ENCODE measurements at places on chromosomes 16 and 17. TPM values are rescaled to one million over a fixed set of nuclear protein-coding genes. Genes with fewer than 3 reads are reported as not detected.

- H3K4me3 ChIP-seq = no peak overlapping the region
- H3K27me3 ChIP-seq = peaks cover 78% of the 10 kb centered on the region
- H3K4me1 ChIP-seq = no peaks in the 10 kb centered on the region
- peak; percentile 80 for DNase-seq
- H3K27ac ChIP-seq = no peak overlapping the region
- peaks cover 8% of the 10 kb centered on the region for H3K36me3 ChIP-seq
Observed at GRCh38 chr17:35747540-35748017, 5.5 kb downstream of the GAS2L2 start.

- H3K4me1 ChIP-seq = no peaks in the 10 kb centered on the region
- H3K36me3 ChIP-seq = peaks cover 52% of the 10 kb centered on the region
- no peaks in the 10 kb centered on the region for H3K27me3 ChIP-seq
- no peak for DNase-seq
- no peak overlapping the region for H3K4me3 ChIP-seq
Observed at GRCh38 chr17:36498155-36498554, 11.7 kb downstream of the ZNHIT3 start.

DNA sequence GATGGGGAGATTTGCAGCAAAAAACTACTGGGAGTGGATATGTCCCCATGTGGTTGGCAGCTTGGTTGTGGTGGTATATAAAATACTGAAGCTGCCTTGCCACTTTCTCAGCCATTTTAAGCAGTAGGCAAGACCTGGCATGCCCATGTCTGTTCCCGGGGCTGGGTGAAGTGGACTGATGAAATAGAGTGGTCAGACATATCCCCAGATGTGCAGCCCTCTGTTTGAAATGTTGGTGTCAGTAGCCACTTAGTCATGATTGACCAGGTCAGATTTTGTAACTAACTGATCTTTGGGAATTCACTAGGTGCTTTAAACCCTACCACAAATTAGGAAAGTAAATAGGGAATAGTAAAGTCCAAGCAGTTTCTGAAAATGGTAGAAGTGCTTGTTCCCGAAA, 151.6 kb downstream of the PHKB start:
- no peak overlapping the region for H3K27ac ChIP-seq
- no peaks in the 10 kb centered on the region for H3K27me3 ChIP-seq
- no peak overlapping the region for H3K4me3 ChIP-seq
- no peaks in the 10 kb centered on the region for H3K36me3 ChIP-seq

GRCh38 chr16:8962393-8963009, 1.2 kb downstream of the USP7 start:
- no peaks in the 10 kb centered on the region for H3K27me3 ChIP-seq
- H3K4me3 ChIP-seq = peak overlapping the region; percentile 99
- peak overlapping the region; percentile 86 for H3K27ac ChIP-seq
- H3K4me1 ChIP-seq = peaks cover 48% of the 10 kb centered on the region
- DNase-seq = peak; percentile 30
- peaks cover 44% of the 10 kb centered on the region for H3K36me3 ChIP-seq

DNA sequence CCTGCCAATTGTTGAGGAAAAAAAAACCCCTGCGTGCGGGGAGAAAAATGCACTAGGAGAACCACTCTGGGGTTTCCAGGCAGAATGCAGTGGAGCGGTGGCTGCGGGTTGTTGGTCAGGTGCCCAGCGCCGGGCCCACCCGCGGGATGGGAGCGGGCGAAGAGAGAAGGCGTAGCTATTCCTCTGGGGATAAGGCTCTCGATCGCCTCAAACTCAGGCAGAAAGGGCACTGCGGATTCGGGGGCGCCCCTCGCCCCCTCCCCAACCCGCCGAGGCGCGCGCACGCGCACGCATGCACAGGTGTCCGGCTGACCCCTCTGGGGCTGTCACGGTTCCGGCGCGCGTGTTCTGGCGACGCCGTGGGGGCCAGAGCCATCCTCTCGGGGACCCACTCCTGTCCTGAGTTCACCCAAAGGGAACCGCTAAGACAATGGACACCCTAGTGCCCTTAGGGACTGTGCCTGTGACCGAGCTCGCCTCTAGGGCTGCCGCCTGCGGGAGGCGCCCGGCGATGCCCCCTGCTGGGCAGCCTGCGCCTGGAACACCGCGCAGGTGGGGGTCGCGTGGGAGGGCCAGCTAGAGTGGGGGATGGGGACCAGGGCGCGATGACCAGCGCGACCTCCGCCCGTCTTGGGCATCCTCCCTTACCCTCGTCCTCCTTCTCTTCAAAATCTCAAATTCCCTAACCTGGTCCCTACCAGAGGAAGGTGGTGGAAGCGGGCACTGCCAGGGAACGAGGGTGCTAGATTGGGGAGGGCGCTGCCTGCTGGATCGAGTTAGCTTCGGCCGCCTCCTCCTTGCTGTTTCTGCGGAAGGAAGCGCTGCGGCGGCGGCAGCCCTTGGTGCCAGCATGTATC, 14.4 kb upstream of the CBX8 start:
- H3K36me3 ChIP-seq = peaks cover 51% of the 10 kb centered on the region
- peak overlapping the region; percentile 65 for H3K4me3 ChIP-seq
- peak; percentile 66 for DNase-seq

DNA sequence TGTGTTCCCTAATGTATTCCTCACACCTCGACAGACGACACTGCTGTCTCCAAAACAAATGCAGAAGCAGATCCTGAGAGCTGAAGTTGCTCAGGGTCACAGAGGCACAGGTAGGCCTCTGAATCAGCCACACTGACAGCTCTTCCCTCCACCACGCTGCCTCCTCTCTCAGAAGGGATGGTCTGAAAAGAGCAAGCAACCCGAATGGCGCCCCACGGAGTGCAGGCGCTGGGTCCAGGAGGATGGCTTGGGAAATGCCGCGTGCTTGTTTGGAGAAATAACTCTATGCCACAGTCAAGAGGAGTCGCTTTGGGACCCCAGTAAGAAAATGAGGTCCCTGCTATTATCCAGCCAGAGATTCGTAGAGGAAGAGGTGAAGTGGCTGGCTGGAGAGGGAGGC, 15.9 kb downstream of the CYB561 start:
- H3K36me3 ChIP-seq = peaks cover 11% of the 10 kb centered on the region
- no peak overlapping the region for H3K4me3 ChIP-seq
- H3K27me3 ChIP-seq = no peaks in the 10 kb centered on the region
- no peak overlapping the region for H3K27ac ChIP-seq

GRCh38 chr16:24745791-24746190, 16.3 kb downstream of the TNRC6A start:
- no peak for DNase-seq
- no peak overlapping the region for H3K27ac ChIP-seq
- peaks cover 6% of the 10 kb centered on the region for H3K36me3 ChIP-seq
- H3K4me1 ChIP-seq = peaks cover 41% of the 10 kb centered on the region
- no peaks in the 10 kb centered on the region for H3K27me3 ChIP-seq

- peaks cover 18% of the 10 kb centered on the region for H3K4me1 ChIP-seq
- H3K27me3 ChIP-seq = no peaks in the 10 kb centered on the region
- no peak overlapping the region for H3K27ac ChIP-seq
- DNase-seq = no peak
- H3K4me3 ChIP-seq = no peak overlapping the region
Observed at GRCh38 chr16:4280625-4281024, 7.8 kb upstream of the TFAP4 start.

KCTD19 gene
- total RNA-seq = 3.8 TPM

CNTNAP1 gene
- 1.2 TPM for total RNA-seq

KRTAP2-2 gene
- total RNA-seq = not detected

RNF135 gene
- total RNA-seq = 7.5 TPM

EMP2 gene
- 65.9 TPM for total RNA-seq

PAQR4 gene
- total RNA-seq = 51.0 TPM

Data from Calu3 (cell line).